ENCODE measurements at places on chromosomes 7 and 10.
A peak's percentile ranks its signal among the peaks of the same experiment; 100 is the strongest.

- peak; percentile 14 for DNase-seq
These were observed 638 bp upstream of the TRAPPC14 start for GRCh38 chr7:100159099-100159623.

DNA sequence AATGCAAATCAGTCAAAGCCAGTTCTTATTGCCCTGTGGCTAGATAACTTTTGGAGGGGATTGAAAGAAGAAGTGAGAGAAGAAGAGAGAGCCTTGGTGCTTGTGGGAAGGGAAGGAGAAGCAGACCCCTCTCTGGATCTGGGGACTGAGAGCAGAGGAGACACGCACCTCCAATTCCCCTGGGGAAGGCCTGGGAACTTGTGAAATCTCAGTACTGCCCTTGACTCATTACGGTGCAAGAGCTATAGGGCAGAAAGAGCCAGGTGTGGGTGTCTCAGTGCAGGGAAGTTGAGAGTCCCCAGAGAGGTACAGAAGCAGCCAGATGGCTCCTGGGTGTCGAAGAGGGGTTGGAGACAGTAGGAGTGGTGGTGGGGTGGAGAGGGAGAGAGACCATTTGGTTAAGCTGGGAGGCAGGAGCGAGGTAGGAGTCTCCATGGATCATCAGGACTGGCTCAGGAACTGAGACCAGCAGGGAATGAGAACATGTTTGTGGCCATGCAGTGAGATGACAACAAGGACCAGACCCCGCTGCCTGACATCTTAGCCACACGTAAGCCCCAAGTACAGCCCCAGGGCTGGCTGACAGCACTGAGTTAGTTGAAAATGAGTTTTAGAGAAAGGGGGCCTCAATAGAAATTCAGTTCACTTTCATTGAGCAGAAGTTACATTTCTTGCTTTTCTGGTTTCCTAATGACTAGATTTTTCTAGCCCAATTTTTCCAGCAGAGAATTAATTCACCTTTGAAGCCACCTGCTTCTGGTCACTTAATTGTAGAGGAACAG lies 238.2 kb downstream of the BUB3 start:
- no peak for DNase-seq

DNA sequence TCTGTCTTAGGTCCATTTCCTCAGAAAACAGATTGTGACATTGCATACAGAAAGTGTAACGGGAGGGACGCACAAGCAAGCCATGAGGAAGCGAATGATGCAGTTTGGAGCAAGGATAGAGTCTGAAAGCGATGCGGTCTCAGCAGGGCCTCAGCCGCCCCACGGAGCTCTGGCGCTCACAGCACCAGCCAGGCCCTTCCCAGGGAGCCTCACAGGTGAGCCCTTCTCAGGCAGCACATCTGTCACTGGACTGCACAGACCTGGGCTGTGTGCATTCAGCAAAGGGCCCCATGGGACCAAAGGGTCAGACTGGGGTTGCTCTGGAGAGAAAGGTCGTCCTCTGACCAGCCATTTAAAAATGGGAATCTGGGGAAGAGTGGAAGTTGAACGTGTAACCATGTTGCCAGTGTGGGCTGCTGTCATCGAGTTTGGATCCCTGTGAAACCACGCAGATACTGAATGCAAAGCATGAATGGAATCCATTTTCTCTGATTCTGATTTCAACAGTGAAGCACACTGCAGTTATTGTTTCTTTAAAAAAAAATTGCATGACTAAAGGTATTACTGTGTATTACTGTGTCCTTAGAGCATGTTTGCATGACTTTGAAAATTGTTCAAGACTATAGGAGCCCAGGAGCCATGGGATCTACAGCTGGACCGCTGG lies 350.0 kb upstream of the AKR1E2 start:
- DNase-seq = no peak

GRCh38 chr7:139673230-139673629 lies 104.6 kb downstream of the HIPK2 start:
- DNase-seq = peak; percentile 72

- DNase-seq = peak; percentile 10
These were observed 128.6 kb downstream of the OAT start for GRCh38 chr10:124289851-124290795.

DNA sequence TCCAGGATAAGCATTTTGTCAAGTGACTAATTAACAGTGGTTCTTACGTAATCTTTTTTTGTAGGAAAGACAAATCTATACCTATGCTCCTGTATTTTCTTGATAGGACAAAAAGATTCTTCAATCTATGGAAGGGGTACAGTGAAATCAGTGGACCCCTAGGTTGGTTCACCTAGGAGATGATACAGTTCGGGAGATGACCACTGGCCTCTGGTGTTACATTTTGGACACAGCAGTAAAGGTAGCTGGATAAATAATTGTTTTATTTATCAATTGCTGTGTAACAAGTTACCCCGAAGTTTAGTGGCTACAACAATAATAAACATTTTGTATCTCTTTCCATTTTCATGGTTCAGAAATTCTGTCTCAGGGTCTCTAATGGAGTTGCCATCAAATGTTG lies 288.2 kb upstream of the MAGI2 start:
- no peak for DNase-seq

- peak; percentile 81 for DNase-seq
These were observed 241.5 kb upstream of the SP8 start for GRCh38 chr7:21028186-21028585.
